ENCODE measurements at places on chromosomes 11 and 22.

- DNase-seq: no peak
Measured at GRCh38 chr11:14609902-14610301, 33.7 kb upstream of the PDE3B start.

DNA sequence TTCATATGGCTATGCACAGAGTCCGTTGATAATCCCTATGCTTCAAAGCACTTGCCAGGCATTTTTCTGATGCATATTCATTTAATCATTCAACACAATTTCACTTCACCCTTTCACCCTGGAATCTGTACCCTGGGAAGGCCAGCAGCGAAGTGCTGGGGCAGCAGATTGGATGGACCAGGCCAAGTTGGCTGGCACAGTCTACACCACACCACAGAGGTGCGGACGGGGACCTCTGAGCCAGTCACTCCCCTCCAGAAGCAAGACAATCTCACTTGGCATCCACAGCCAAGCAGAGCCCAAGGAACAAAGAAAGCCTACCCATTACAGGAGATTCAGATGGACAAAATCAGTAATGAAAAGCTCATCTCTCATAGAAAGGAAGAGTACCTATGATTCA lies 130.2 kb downstream of the GALNT18 start:
- DNase-seq: no peak

DNA sequence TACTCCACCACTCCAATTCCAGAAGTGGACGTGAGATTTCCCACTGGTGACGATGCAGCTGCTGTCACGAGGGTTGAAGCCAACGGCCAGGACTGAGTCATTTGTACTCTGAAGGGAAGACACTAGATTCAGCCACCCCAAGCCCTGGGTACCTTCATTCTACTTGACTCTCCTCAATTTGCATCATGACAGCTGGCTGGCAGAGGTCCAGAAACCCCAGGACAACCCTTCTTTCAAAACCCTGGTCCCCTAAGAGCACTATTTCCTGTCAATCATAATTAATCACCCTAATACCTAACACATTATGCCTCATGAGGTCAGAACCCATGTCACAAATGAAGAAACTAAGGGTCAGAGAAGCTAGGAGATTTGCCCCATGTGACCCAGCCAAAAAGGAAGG lies 4.9 kb downstream of the EML3 start:
- DNase-seq: no peak

- no peak for DNase-seq
Measured at GRCh38 chr11:73085189-73085875, 56.8 kb downstream of the FCHSD2 start.

DNA sequence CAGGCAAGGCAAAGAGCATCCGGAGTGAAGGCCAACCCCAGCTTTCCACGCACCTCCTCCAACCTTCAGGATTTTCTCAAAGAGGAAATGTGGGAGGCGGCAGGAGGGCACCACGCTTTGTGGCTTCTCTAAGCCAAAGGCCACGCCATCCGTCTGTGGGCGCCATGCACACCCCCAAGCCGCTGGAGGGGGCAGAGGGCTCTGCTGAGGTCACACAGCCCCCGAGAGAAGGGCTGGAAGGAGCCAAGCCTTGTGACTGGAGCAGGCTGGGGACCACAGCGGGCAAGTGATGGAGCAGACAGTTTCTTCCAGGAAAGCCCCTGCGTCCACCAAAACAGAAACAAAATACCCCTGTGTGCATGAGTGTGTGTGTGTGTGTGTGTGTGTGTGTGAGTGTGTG lies 527.4 kb downstream of the BRD1 start:
- no peak for DNase-seq

DNA sequence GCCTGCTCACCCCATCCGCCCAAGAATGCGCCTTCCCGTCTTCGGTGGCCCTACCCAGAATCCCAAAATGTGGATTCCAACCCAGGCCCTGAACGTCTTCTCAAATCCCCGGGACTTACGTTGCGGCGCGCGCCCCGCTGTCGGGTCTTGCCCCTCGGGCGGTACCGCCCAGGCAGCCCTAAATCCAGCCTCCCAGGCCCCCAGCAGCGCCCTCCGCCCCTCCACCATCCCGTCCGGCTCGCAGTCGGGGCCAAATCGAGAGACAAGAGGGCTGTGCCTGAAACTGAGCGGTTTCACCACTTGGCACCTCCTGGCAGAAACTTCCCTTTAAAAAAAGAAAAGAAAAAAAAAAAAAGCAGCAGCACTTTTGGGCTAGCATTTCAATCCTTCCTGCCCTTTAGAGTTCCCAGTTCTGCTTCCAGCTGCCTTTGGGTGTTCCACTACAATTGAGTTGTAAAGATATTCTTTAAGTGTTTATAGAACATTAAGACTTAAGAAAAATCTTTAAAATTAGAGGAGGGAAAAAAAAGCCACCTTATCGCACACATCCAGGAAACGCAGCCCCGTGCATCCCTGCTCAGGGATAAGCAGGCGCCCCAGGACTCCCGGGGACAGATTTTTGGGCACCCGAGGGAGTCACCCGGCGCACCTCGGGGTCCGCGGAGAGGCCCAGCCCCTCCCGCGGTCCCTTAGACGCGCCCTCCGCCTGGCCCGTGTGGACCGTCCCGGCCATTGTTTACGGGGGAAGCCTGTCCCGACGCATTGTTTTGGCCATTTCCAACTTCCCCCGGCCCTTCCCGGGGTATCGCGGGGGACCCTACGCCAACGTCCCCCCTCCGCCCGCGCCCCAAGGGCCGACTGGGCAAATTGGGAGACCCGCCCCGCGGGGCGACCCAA lies 57.6 kb downstream of the KCNJ4 start:
- DNase-seq: peak; percentile 30

GRCh38 chr22:30731658-30732057 lies 37.0 kb downstream of the OSBP2 start:
- no peak for DNase-seq

- no peak for DNase-seq
Measured at GRCh38 chr11:127965939-127966668, 621.3 kb downstream of the ETS1 start.

- DNase-seq: peak; percentile 61
Measured at GRCh38 chr11:62104816-62105653, 18.8 kb upstream of the INCENP start.

GRCh38 chr11:114438303-114438702 lies 964 bp upstream of the REXO2 start:
- DNase-seq: no peak

GRCh38 chr22:37432708-37433054 lies 5.4 kb upstream of the ELFN2 start:
- DNase-seq: no peak

GRCh38 chr11:69799582-69799981 lies 19.6 kb downstream of the FGF3 start:
- DNase-seq: no peak

GRCh38 chr22:35918456-35918855 lies 110.2 kb downstream of the RBFOX2 start:
- no peak for DNase-seq

- no peak for DNase-seq
Measured at GRCh38 chr11:87444993-87445392, 407.3 kb downstream of the TMEM135 start.

GRCh38 chr22:29442976-29443375 lies 4.6 kb downstream of the RFPL1 start:
- no peak for DNase-seq

DNA sequence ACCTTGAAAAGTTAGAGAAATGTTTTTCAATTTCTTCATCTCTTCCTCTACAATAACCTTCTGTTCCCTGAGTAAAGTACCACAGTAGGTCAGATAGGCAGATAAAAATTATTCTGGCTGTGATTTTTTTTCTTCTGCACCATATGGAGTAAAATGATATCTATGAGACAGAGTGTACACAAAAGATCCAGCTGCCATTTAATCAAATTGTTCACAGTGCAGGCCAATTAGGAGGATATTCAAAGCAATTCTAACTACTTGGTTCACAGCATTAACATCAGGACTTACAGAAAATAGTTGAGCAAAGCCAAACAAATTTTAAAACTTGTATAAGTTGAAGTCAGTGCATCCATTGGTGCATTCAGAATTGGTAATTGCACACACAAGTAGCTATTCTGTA lies 147.9 kb upstream of the LUZP2 start:
- DNase-seq: no peak

GRCh38 chr11:28536504-28537267 lies 428.5 kb downstream of the METTL15 start:
- no peak for DNase-seq

- no peak for DNase-seq
Measured at GRCh38 chr11:122742301-122743018, 86.9 kb downstream of the UBASH3B start.

- DNase-seq: no peak
Measured at GRCh38 chr11:41309716-41310115, 149.7 kb downstream of the LRRC4C start.

DNA sequence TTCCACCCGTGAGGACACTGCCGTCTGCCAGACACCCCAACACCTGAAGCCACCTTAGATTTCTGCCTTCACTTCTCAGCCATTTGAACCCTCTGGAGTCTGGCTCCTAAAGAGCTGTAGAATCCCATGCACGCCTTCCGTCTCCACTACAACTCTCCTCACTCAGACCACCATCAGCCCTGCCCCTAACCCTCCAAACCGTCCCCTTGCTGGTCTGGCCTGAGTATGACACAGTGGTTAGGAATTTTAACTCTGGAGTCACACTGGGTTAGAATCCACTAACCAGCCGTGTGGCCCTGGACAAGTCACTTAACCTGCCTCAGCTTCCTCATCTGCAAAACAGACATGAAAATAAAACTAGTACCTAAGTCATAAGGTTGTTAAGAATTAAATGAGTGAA lies 3.0 kb downstream of the CNIH2 start:
- DNase-seq: no peak

GRCh38 chr22:43829904-43830851 lies 18.1 kb upstream of the EFCAB6 start:
- DNase-seq: no peak
